ENCODE measurements at places on chromosomes 11 and 22.

- DNase-seq, result no peak
Observed at GRCh38 chr11:128471138-128471661, 116.2 kb downstream of the ETS1 start.

DNA sequence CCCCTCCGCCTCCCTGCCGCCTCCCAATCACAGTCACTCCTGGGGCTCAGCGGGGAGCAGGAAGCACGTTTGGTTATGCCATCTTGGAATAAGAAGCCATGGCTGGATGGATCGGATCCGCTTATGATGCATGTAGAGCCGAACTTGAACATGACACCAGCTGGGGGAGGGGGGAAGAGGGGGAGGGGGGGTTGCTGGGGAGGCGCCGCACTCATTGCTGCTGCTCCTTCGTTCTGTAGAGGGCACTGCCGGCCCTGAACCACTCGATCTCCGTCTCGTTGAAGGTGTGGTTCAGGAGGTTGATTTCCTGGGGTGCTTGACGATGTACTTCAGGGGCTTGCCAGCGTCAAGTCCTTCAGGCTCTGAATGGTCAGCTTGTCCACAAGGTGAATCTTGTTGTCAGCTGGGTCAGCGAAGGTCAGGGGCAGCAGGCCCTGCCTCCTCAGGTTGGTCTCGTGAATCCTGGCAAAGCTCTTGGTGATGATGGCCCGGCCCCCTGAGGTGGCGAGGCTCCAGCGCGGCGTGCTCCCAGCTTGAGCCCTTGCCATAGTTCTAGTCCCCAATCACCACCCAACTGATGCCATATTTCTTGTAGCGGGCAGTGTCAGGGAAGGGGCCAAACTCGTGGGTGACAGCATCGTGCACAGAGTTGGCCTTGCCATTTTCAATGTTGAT, 476.9 kb upstream of the ISX start:
- DNase-seq, result no peak

- no peak for DNase-seq
Observed at GRCh38 chr11:123526027-123526805, 96.1 kb downstream of the GRAMD1B start.

- DNase-seq, result no peak
Observed at GRCh38 chr11:61657566-61658290, 22.5 kb upstream of the DAGLA start.

DNA sequence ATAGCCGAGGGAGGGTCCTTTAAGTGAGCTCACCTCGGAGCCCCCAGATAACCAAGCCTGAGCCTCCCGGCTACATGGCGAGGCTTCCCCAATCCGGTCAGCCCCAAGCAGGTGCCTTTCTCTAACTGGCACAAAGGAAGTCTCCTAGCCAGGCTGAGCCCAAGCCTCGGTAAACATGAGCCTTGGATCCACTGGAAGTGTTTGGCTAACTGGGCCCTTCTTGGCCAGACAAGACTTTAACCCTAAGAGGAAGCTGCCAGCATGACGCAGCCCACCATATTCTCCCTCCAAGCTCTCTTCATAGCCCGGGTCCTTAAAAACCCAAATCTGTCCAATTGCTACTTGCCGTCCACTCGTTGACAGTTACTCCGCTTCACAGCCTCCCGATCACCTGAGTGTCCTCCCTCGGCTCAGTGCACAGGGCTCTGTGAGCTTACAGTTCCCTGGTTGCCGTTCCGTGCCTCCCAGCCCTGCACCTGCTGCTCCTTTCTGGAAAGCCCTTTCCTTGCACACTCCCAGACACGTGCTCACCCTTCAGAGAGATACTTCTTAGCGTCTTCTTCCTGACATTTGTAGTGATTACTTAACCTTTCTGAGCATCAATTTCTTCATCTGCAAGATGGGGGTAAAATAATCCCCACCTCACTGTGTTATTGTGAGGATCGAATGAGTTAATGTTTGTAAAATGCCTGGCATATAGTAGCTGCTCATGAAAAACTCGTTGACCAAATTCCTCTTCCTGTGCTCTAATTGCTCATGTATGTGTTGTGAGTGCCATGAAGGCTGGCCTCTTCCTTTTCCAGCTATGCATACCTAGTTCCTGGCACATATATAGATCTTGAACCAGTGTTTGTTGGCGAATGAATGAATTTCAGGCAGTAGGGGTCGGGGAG, 25.6 kb downstream of the TXN2 start:
- no peak for DNase-seq

- DNase-seq, result no peak
Observed at GRCh38 chr22:48500471-48501230, 1327.0 kb downstream of the BRD1 start.

GRCh38 chr11:76313913-76314740, 66.8 kb downstream of the THAP12 start:
- no peak for DNase-seq

GRCh38 chr11:1792461-1792860, 28.7 kb upstream of the CTSD start:
- DNase-seq, result no peak

DNA sequence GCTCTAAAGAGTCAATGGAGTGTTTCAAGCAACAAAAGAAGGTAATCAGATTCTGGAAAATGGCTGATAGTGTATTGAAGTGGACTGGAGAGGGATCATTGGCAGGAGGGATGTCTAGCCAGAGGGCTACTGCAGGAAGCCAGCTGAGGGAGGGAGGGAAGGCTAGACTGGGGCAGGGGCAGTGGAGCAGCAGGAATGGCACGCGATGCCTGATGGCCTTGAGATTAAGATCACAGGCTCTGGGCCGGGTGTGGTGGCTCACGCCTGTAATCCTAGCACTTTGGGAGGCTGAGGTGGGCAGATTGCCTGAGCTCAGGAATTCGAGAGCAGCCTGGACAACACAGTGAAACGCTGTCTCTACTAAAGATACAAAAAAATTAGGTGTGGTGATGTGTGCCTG, 47.5 kb upstream of the PRDM11 start:
- no peak for DNase-seq

DNA sequence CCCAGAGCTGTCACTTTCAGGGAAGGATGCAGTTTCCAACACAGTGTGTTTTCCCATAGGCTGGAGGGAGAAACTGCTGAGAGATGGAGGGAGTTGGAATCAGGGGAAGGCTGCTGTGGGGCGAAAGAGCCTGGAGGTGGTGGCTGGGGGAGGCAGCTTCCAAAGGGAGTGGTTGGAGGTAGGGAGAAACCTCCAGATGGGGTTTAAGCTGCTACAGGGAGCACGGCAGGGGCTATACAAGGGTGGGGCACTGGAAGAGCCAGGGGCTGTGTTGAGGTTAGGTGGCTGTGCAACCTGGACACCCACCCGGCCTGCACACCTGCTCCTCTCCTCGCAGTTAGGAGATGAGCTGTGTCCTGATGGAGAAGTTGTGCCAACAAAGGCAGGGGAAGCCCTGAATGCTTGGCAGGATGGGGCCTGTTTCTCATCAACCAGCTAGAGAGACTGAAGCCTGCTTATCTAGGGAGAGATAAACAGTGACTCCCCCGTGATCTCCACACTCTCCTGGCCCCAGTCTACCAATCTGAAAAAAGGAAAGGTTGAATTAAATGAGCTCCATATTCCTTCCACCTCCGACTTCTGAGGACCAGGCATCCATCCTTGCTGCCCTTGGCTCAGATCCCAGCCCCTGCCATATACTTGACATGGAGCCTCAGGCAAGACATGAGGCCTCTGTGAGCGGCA, 3.6 kb upstream of the SLCO2B1 start:
- no peak for DNase-seq

DNA sequence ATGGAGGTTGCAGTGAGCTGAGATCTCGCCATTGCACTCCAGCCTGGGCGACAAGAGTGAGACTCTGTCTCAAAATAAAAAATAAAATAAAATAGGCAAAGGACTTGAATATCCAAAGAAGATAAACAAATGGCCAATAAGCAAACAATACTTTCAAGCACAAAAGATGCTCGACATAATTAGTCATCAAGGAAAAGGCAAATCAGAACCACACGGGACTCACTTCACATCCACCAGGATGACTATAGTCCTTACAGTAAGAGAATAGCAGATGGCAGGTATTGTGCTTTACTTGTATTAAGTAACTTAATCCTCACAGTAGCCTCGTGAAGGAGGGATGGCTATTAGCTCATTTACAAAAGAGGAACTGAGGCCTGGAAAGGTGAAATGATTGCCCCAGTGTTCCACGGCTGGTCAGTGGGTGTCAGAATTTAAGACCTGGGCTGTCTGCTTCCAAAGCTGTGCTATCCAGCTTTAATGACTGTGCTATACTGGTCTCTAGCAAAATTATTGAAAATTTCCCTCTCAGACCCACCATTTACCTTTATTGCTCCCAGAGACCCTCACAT, 40.2 kb upstream of the RBFOX2 start:
- no peak for DNase-seq

DNA sequence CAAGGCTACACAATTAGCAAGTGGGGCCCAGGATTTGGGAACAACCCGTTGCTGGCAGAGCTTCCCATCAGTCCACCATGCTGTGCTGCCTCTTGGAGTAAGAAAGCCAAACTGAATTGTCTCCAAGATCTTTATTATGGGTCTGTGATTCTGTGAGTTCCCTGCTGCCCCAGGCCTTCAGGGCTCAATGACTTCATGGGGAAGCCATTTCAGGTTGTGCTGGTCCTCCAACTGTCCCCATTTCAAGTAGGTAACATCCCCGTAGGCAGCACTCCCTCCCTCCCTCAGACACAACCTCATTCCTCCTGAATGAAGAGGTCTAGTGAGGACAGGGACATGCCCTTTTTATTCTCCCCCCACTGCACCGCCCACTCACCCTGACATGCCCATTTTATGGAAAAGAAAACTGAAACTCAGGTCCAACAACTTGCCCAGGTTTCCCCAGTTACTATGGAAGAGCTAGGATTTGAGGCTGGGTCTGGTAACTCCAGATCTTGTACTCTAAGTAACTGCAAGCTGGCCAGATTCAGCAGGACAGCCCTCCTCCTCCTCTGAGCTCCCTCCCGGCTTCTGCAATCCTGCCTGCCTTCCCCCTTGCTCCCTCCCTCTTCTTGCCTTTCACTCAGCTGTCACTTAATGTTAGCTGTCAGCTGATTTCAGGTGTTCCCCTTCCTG, 8.2 kb upstream of the YWHAH start:
- no peak for DNase-seq
